Activated T-cell treated with anti-CD3 and anti-CD28 coated beads, Interleukin-2, amount 50 U/mL, for 48 hours (primary cell): ENCODE measurements at places on chromosomes 3 and 15.

DNA sequence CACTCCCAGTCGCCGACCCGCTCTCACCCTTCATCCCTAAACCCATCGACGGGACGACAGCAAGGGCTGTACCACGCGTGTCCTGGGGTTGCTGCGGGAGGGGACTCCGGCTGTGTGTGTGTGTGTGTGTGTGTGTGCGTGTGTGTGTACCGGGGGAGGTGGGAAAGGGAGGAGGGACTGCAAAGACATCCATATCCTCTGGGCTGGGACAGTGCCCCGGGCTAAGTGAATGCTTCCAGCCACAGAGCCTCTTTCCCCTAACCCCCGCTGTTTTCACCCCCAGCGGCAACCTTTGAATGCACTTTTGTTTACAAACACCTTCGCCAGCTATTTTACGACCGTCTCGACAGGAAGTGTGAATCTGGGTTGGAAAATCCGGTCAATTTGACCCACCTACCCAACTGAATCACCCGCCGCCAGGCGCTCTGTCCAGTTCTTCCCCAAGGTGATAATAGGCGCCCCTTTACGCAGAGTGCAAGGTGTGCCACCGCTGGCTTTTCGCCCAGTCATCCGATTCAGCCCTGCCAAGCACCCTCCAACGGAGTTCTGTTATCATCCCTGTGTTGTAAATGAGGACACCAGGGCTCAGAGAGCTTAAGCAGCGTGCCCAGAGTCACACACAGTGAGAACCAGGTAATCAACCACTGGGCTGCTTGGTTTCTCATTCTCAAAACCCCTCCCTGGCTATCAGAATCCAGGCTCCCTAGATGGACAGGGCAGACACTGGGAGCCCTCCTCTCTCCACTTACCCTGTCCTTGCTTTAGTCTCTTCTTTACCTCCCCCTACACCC, 739 bp upstream of the AMOTL2 start:
- DNase-seq = no peak

DNA sequence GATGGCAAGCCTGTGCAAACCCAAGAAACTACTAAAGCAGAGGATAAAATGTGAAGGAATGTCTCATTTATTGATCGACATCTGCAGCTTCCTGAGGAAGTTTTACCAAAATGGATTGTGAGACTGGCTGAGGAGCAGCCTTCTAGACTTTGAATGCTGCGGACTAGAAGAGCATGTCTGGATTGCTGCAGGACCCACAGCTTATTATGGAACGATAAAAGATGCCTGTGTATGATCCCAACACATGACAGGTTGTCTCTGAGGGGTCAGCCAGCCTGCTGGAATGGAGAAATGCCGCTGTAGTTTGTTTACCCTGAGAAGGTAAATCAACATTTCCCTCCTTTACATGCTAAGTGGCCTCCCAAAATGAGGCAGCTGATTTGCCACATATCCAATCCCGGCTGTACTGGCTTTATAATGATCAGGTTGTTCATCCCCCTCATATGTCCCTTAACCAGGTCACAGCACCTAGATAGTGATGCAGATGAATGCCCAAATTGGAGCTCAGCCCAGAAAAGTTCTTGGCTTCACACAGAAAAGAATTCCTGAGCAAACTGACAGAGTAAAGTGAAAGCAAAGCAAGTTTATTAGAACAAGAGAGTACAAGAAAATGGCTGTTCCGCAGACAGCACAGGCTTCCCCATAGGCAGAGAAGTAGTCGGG, 63.9 kb downstream of the IL12A start:
- no peak for DNase-seq

- DNase-seq = no peak
Measured at GRCh38 chr15:67925182-67925581, 85.3 kb upstream of the RNU6-1 start.

GRCh38 chr15:90789462-90789861, 72.3 kb downstream of the BLM start:
- no peak for DNase-seq

DNA sequence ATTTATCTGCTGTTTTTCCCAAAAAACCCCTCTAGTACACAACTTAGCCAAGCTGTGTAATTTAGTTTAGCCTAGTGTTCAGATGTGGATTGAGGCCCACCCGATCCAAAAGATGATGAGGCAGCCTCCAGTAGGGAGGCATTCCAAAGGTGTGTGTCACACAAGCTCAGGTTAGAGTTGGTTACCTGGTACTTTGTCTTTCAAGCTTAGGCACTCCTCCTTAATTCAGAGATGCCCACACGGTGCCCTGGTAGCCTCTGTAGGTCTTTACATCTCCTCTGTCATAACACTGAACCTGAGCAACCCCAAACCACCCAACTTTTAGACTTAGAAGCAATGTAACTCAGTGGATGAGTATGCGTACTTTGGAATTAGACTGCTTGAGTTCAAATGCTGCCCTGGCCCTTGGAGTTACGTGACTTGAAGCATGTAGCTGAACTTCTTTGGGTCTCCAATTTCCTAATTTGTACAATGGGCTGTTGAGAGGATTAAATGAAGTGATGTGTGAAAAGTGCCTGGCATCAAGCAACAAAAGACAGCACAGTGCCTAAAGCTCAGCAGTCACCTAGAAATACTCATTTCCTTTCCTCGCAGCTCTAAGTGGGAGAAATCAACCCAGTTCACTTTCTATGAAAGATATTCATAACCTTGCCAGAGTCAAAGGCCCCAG, 284.6 kb upstream of the RARB start:
- no peak for DNase-seq

- DNase-seq = no peak
Measured at GRCh38 chr15:86568378-86568777, 488.7 kb downstream of the AGBL1 start.

DNA sequence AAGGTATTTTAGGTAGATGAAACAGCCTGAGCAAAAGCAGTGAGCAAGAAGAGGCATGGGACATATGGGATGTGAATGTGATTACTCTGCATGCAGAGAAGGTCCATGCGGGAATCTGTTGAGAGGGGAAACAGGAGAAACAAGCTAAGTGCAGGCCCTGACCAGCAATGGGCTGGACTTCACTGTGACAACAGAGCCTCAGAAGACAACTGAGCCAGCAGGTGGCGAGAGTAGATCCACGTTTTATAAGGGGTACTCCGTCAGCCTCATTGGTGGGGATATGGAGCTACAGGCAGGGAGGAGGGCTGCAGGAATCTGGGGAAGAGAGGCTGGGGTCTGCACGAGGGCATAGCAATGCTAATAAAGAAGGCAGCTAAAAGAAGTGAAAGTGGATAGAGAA, 405.9 kb upstream of the LMCD1 start:
- no peak for DNase-seq

DNA sequence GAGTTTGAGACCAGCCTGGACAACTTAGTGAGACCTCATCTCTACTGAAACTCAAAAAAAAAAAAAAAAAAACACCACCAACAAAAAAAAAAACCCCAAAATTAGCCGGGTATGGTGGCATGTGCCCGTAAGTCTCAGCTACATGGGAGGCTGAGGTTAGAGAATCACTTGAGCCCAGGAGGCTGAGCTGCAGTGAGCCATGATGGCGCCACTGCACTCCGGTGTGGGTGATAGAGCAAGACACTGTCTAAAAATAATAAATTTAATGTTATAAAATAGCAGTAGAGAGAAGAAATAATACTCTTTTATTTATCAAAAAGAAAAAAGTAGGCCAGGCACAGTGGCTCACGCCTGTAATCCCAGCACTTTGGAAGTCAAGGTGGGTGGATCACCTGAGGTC, 17.4 kb downstream of the RCCD1 start:
- no peak for DNase-seq

DNA sequence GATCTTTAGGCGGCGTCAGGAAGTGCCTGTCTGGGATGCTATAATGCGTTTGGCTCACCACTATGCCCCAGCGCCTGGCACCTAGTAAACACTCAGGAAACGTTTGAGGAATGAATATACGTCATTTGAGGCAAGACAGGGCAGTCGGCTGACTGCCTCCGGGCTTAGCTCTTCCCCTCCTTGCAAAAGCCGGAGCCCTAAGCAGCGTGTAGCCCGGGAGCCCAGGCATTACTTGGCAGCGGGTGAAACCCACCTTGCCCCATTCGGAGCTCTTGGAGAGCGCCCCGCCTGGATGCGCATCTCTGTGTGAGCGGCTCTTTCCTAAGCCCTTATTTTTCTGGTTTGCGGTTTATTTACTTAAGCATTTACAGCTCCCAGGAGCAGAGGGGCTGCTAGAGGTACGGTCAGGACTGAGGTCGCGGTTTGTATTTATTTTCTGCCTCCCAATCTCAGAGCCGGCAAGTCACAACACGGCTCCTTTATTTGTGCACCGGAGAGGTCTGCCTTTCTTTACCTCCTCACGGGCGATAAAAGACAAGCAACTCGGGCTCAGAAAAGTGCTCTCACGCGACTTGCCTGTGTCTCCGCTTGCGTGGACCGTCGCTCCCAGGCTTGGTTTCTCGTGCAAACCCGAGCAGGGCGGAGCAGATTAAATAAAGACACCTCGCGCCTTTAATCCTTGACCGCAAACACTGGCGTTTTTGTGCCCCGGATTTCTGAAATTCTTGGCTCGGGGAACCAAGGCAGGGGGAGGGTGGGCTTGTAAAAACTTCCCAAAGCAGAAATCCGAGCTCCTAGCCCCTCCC, 737 bp upstream of the ITPR1 start:
- DNase-seq = peak; percentile 56

GRCh38 chr3:106806964-106807363, 570.3 kb upstream of the CCDC54 start:
- DNase-seq = no peak

DNA sequence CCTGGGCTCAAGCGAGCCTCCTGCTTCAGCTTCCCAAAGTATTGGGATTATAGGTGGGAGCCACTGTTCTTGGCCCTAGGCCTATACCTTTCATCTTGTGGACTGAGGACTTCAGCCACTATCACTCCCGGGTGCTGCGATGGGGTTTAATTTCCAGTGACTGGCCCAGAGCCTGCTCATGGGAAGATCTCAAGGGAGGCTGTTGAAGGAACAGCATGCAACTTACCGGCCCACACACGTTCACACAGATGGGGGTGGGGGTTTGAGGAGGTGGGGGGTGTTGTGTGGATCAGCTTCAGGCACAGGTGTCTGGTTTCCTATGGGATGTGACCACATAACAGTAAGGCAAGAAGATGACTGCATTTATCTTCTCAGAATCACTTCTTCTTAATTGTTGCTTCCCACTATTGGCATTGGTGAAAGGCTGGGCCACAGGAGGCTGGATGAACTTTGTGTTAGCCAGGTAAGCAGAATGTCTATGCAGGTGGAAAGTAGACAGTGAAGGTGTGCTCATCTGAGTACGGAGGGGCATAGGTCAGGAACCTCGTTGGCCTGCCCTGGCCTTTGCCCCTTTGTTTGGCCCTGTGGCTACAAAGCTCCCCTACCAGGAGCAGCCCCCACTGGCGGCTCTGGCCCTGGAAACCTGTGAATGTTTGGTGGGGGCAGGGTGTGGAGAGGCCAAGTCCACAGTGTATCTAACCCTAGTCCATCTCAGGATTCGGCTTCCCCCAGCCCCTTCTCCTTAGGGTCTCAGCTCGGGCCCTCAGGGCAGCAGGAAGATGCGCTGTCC, 1.4 kb upstream of the APBA2 start:
- DNase-seq = no peak

DNA sequence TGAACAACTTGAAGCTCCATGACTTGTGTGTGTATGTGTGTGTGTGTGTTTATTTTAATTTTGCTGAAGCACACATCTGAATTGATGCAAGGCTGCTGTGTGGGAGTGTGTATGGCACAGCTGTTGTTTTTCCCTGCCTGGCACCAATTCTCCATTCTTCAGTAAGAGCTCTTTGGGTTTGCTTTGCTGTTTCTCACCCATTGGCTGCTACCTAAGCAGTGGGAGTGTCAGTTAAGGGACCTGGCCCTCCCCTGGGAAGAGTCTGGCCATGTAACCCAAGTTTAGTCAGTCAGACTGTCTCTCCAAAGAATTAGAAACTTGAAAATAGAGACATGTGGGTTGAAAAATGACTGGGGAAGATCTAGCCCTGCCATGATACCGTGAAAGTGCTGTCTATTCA, 126.2 kb upstream of the SYNPR start:
- DNase-seq = no peak

GRCh38 chr3:126484148-126484547, 8.5 kb upstream of the ZXDC start:
- no peak for DNase-seq
